ENCODE measurements at places on chromosomes 5 and 9. TPM values are rescaled to one million over a fixed set of nuclear protein-coding genes. Genes with fewer than 3 reads are reported as not detected.

CCDC192 gene
- not detected for total RNA-seq

F2RL1 gene
- total RNA-seq: 283 TPM

NR2F1-AS1 gene
- total RNA-seq: 4.3 TPM

CATSPER3 gene
- 0.42 TPM for total RNA-seq

SV2C gene
- total RNA-seq: not detected

CACFD1 gene
- 4.5 TPM for total RNA-seq

RLN1 gene
- not detected for total RNA-seq

LCN10 gene
- total RNA-seq: not detected

MAML1 gene
- 20.4 TPM for total RNA-seq

CAMK2A gene
- 0.94 TPM for total RNA-seq

ANKRD34B gene
- total RNA-seq: not detected

IL9 gene
- not detected for total RNA-seq

PLPP7 gene
- not detected for total RNA-seq

SRP19 gene
- 84.9 TPM for total RNA-seq

UBLCP1 gene
- total RNA-seq: 38.3 TPM

SGCD gene
- 6.2 TPM for total RNA-seq

ANKDD1B gene
- not detected for total RNA-seq

SH3TC2 gene
- total RNA-seq: 0.73 TPM

SLC6A19 gene
- 0.08 TPM for total RNA-seq

HAVCR2 gene
- total RNA-seq: 0.39 TPM

PRDM9 gene
- not detected for total RNA-seq

TMEM174 gene
- not detected for total RNA-seq

MSMP gene
- total RNA-seq: not detected

LPAR1 gene
- 17.9 TPM for total RNA-seq

KIAA1958 gene
- total RNA-seq: 2.1 TPM

SPRY4 gene
- total RNA-seq: 9.7 TPM

PCDHGA7 gene
- 0.90 TPM for total RNA-seq

SNCB gene
- 0.96 TPM for total RNA-seq

TUT7 gene
- total RNA-seq: 11.6 TPM

FAM81B gene
- not detected for total RNA-seq

TMEM171 gene
- 6.3 TPM for total RNA-seq

FRRS1L gene
- 0.19 TPM for total RNA-seq

SPATA31A3 gene
- total RNA-seq: not detected

MPDZ gene
- 8.9 TPM for total RNA-seq

ECSCR gene
- total RNA-seq: not detected

DDX4 gene
- not detected for total RNA-seq

GBGT1 gene
- total RNA-seq: 2.5 TPM

RUFY1 gene
- 29.0 TPM for total RNA-seq

ZCCHC9 gene
- total RNA-seq: 28.1 TPM

CTSV gene
- total RNA-seq: 13.4 TPM

GLIPR2 gene
- 7.7 TPM for total RNA-seq

NRARP gene
- total RNA-seq: 4.4 TPM

IL3 gene
- not detected for total RNA-seq

DPYSL3 gene
- total RNA-seq: 22.2 TPM

Data from A549 treated with GW870086 at 1 μM for 4 hours (cell line).